Activated naive CD8-positive, alpha-beta T cell treated with anti-CD3 and anti-CD28 coated beads, Interleukin-2, amount 10 ng/mL, durations not matched to agents 7 days and 5 days (primary cell): ENCODE measurements at places on chromosomes 11 and 22. TPM values are rescaled to one million over a fixed set of nuclear protein-coding genes. Genes with fewer than 3 reads are reported as not detected.

DNA sequence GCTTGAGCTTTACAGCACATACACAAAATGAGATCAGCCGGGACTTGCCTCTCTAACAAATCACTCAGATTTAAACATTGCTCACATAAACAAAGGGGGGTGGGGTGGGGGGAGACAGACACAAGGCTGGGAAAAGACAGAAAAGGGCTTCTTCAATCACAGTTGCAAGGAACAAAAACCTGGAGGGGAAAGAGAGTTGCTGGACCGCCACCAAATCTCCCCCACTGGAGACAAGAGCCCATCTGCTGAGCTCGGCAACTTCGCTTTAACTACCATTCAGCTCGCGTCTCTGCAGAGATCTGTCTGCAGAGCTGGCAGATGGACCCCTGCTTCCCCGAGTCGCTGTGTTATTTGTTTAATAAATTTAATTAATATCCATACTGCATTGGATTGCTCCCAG lies 165.0 kb downstream of the RCN1 start:
- H3K36me3 ChIP-seq = no peaks in the 10 kb centered on the region
- no peak overlapping the region for H3K27ac ChIP-seq
- no peak overlapping the region for H3K4me3 ChIP-seq

Gene RTN4RL2
- total RNA-seq = 0.96 TPM

Gene DDTL
- not detected for total RNA-seq

GRCh38 chr11:126136507-126136906 lies 73.8 kb upstream of the CDON start:
- H3K27me3 ChIP-seq = peaks cover 17% of the 10 kb centered on the region
- H3K4me3 ChIP-seq = no peak overlapping the region
- no peaks in the 10 kb centered on the region for H3K4me1 ChIP-seq
- DNase-seq = no peak
- no peak overlapping the region for H3K27ac ChIP-seq
- no peaks in the 10 kb centered on the region for H3K36me3 ChIP-seq

GRCh38 chr22:37044634-37045625 lies 6.6 kb upstream of the KCTD17 start:
- DNase-seq = no peak
- no peak overlapping the region for H3K4me3 ChIP-seq
- peaks cover 19% of the 10 kb centered on the region for H3K4me1 ChIP-seq
- peaks cover 5% of the 10 kb centered on the region for H3K27me3 ChIP-seq
- H3K27ac ChIP-seq = no peak overlapping the region

- no peak for DNase-seq
- H3K27me3 ChIP-seq = no peaks in the 10 kb centered on the region
Measured at GRCh38 chr22:50581031-50581949, 1.4 kb downstream of the CHKB start.

Gene CADM1
- 1.8 TPM for total RNA-seq

DNA sequence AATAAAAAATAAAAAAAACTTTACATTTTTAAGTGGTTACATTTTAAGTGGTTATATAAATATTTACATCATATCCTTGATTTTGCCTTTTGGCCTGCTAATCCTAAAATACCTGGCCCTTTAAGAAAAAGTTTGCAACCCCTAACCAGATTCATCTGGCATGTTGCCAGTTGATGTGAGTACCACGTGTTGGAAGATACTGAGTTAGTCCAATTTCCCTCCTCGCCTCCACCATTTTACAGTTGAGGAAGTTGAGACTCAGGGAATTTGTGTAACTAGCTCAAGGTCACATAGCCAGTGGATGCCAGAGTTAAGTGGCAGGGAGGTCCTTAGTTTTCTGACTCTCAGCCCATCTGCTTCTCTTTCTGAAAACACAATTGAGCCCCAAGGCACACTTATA lies 5.1 kb downstream of the ELF5 start:
- no peaks in the 10 kb centered on the region for H3K27me3 ChIP-seq
- no peak overlapping the region for H3K4me3 ChIP-seq
- H3K4me1 ChIP-seq = no peaks in the 10 kb centered on the region
- H3K27ac ChIP-seq = no peak overlapping the region

Gene MIAT
- total RNA-seq = 229 TPM

DNA sequence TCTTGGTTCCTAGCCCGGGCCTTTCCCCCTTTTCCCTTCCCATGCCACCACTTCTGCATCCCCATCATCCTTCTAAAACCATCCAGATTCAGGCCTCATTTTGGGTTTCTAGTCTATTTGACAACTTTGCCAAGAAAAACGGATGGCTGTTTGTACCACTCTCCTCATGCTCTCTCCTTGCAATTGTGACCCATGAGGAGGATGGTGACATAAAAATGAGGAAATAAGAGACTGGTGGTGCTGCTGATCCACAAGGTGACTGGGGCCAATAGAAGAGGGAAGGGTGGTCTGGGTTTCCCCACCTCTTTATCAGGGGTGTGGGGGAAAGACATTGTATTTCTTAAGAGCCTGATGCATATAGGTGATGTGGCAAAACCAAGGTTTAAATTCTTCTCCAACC lies 1.0 kb downstream of the MS4A4A start:
- no peaks in the 10 kb centered on the region for H3K4me1 ChIP-seq
- H3K27me3 ChIP-seq = no peaks in the 10 kb centered on the region
- no peaks in the 10 kb centered on the region for H3K36me3 ChIP-seq
- H3K27ac ChIP-seq = no peak overlapping the region
- no peak for DNase-seq

DNA sequence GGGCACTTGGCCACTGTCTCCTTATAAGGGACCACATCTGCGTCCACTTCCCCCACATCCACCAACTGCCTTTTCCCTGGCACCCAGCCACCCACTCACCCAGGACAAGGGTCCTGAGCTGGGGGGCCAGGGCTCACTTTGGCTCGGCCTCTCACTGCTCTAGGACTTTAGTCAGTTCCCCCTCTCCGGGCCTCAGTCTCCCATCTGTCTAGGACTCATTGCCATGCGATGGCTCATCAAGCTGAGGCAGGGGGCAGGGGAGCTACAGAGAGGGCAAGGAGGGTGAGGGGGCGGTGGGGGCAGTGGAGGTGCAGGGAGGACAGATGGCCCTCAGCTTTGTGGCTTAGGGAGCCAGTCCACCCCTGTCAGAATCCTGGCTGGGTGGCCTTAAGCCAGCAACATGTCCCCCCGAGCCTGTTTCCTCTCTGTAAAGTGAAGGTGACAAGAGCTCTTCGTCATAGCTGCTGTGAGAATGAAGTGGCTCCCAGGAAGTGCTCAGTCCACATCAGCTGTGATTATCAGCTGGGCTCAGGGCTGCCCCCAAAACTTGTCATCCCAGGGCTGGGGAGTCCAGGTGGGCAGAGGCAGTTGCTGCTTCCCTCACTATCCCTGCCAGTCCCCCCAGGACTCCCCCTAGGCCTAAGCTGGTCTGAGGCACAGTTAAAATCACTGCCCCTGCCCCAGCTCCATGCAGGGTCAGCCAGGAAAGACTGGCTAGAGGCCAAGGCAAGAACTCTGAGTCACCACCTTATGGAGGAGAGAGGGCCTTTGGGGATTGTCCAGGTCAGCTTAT lies 14.9 kb downstream of the RAC2 start:
- peak; percentile 59 for DNase-seq
- H3K36me3 ChIP-seq = peaks cover 66% of the 10 kb centered on the region
- peak overlapping the region; percentile 99 for H3K27ac ChIP-seq

- no peaks in the 10 kb centered on the region for H3K27me3 ChIP-seq
- H3K27ac ChIP-seq = peak overlapping the region; percentile 81
- DNase-seq = no peak
- H3K36me3 ChIP-seq = peaks cover 18% of the 10 kb centered on the region
- H3K4me1 ChIP-seq = peaks cover 27% of the 10 kb centered on the region
Measured at GRCh38 chr11:119107538-119108145, 498 bp downstream of the C2CD2L start.

Gene FAM180B
- total RNA-seq = not detected

GRCh38 chr11:58776891-58777710 lies 45.4 kb upstream of the GLYAT start:
- no peak overlapping the region for H3K4me3 ChIP-seq
- H3K27me3 ChIP-seq = peaks cover 2% of the 10 kb centered on the region
- no peak overlapping the region for H3K27ac ChIP-seq
- no peaks in the 10 kb centered on the region for H3K36me3 ChIP-seq

DNA sequence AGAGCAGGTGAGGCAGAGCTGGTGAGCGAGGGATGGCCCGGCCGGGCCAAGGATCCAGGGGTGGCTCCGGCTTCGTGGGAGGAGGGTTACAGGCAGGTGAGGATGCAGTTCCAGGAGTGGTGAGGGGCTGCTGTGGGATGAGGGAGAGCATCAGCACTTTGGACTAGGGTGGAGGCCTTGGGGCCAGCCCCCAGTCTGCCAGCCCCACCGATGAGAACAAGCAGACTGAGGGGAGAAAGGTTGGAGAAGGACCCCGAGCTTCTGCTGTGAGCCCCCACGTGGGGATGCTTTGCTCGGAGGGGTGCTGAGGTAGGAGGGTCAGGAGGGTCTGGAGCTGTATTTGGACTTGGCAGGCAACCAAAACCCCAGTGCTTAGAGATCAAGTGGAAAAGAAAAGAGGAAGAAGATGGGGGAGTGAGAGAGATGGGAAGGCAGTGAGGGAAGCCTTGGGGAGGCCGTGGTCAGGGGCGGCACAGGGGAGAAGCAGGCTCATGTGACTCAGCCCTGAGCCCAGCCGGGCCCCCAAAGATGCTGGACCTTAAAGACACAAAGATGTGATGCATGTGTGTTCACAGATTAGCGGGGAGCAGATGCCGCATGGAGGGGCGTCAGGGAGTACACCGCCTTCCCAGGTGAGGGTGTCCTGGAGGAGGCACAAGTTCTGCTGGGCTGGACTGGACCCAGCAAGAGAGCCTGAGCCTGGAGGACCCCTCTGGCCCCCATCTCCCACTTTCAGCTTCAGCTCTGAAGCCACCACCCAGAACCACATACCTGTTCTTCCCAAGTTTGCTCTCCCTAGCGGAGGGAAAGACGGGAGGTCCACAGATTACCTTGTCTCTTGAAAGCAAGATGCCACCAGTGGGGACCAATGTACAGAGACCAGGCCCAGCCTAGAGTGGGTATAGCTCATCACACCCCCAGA lies 91.3 kb downstream of the CDKN1C start:
- DNase-seq = peak; percentile 28
- no peaks in the 10 kb centered on the region for H3K27me3 ChIP-seq
- no peak overlapping the region for H3K27ac ChIP-seq
- peaks cover 2% of the 10 kb centered on the region for H3K36me3 ChIP-seq
- H3K4me1 ChIP-seq = no peaks in the 10 kb centered on the region

GRCh38 chr11:6992457-6993417 lies 27.4 kb downstream of the ZNF214 start:
- no peak for DNase-seq
- H3K36me3 ChIP-seq = no peaks in the 10 kb centered on the region
- peaks cover 2% of the 10 kb centered on the region for H3K27me3 ChIP-seq

Gene CBLIF
- total RNA-seq = not detected

DNA sequence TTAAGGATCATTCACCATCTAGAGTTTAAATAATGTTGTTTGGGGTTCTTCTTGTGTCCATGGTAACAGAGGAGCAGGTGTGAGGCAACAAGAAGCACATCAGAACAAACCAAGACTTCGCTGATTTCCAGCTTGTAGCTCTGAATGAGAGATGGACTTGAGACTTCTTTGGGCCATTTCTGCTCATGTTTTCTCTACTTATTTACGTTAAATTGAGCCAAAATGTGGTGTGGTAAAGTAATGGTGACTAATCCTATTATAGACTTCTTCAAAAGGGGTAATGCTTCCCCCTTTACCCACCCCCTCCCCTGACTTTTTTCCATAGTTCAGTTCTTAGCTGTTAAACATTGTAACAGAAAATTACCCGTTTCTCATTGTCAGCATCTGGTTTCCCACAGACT lies 65.2 kb downstream of the CSTPP1 start:
- peaks cover 19% of the 10 kb centered on the region for H3K4me1 ChIP-seq
- no peak for DNase-seq
- no peak overlapping the region for H3K4me3 ChIP-seq
- peaks cover 13% of the 10 kb centered on the region for H3K36me3 ChIP-seq
- H3K27me3 ChIP-seq = no peaks in the 10 kb centered on the region
- H3K27ac ChIP-seq = no peak overlapping the region

DNA sequence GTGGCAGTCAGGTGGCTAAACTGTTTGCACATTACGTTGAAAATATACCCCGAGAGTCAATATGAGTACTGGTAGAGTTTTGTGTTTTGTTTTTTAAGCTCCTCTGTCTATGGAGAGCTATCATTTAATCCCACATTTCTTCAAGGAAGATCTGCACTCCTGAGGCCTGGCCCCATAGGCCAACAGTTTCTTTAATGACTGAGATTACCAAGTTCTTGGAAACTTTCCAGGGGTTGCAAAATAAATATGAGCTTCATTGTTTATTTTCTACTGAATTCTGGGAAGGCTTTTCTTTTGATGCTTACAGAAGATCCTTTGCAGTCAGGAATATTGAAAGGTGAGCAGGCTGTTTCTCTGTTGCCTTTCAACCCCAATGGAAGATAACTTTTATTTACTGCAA lies 452.0 kb downstream of the JRKL start:
- no peaks in the 10 kb centered on the region for H3K27me3 ChIP-seq
- H3K36me3 ChIP-seq = no peaks in the 10 kb centered on the region
- H3K4me3 ChIP-seq = no peak overlapping the region
- DNase-seq = no peak

Gene BDNF
- total RNA-seq = not detected

DNA sequence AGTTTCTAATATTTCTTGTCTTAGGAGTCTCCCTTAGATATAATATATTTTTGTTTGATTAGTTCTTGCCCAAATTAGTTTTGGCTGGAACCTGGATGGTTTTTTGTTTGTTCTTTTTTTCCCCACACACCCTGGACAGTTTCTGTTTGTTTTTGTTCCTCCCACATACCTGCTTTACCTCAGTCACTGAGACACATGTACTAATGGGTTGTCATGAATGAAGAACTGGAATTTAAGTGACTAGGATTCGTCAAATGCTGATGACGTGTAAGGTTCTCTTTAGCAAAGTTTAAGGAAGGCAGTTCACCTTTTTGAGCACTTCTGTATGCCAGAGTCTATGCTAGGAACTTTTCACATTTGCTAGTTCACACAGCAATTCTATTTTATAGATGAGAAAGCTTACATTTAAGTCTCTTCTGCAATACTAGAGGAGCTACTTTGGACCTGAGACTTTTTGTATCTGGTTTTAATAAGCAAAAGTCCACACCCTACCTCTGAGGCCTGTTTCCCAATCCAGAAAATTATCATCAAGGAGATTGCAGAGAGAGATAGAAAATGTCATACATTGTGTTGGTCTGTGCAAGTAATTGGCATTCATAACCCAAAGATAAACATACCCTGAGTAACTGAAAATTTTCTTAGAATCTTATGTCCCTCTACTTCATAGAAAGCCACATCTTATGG lies 86.7 kb upstream of the RAB1B start:
- H3K36me3 ChIP-seq = peaks cover 3% of the 10 kb centered on the region
- peaks cover 5% of the 10 kb centered on the region for H3K4me1 ChIP-seq
- H3K4me3 ChIP-seq = no peak overlapping the region
- no peak overlapping the region for H3K27ac ChIP-seq
- DNase-seq = no peak

Gene CTSF
- 13.5 TPM for total RNA-seq

- H3K36me3 ChIP-seq = peaks cover 8% of the 10 kb centered on the region
- H3K27ac ChIP-seq = no peak overlapping the region
- H3K27me3 ChIP-seq = peaks cover 2% of the 10 kb centered on the region
Measured at GRCh38 chr22:44158816-44159215, 21.9 kb upstream of the PARVG start.

Gene CHADL
- 0.83 TPM for total RNA-seq

- DNase-seq = no peak
- H3K27ac ChIP-seq = no peak overlapping the region
- H3K27me3 ChIP-seq = no peaks in the 10 kb centered on the region
- H3K4me1 ChIP-seq = no peaks in the 10 kb centered on the region
Measured at GRCh38 chr11:3669128-3669527, 2.1 kb downstream of the CHRNA10 start.

GRCh38 chr22:33853200-33854097 lies 66.8 kb downstream of the LARGE1 start:
- no peaks in the 10 kb centered on the region for H3K27me3 ChIP-seq
- peaks cover 5% of the 10 kb centered on the region for H3K4me1 ChIP-seq
- peak overlapping the region; percentile 79 for H3K27ac ChIP-seq
- no peaks in the 10 kb centered on the region for H3K36me3 ChIP-seq
- peak; percentile 27 for DNase-seq

Gene QSER1
- 14.4 TPM for total RNA-seq
